ENCODE measurements at places on chromosomes 12 and 14.

DNA sequence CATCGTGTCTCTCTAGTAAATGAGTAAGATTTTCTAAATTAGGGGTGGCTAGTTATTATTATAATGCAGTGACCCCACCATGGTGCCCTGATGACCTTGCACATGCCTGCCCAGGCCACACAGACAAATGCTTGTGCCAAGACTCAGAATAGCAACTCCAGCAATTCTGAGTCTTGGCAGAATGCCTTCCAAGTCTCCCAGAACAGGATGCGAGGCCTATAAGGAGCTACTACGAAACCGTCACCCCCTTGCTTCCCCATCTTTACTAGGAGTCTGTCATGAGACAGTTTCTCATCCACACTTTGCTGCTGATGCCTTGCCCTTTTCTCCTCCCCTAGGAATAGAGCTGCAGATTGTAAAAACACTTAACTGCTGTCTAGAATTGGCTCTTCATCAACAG lies 559.9 kb downstream of the TRHDE start:
- DNase-seq, result no peak

DNA sequence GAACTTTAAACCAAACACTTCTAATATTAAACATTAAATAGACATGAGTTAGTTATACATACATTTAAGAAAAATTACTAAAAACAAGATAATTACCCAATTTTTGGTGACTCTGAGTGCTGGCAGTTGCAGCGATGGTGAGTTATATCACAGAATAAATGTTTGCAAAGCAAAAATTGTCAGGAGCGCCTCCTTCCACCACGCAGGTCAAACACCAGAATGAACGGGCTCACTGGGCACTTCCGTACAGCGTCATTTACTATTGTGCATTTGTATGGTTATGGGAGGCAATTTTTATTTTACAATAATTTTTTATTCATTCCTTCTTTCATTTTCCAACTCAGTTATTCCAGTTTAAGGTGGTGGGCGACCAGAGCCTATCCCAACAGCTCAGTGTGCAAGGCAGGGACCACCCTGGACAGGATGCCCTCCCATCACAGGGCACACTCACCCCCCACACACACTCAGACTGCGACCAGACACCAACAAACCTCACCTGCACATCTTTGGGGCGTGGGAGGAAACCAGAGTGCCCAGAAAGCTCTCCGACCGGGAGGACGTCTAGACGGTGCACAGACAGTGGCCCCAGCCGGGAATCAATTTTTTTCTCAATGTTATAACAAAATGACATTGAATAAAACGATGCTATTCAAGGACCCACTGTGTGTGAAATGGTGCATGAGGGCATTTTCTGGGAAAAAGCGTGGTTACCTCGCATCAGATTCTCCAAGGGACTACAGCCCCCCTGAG lies 67.2 kb downstream of the TESC start:
- DNase-seq, result no peak

GRCh38 chr14:60753264-60754119 lies 18.9 kb downstream of the MNAT1 start:
- peak; percentile 55 for DNase-seq

DNA sequence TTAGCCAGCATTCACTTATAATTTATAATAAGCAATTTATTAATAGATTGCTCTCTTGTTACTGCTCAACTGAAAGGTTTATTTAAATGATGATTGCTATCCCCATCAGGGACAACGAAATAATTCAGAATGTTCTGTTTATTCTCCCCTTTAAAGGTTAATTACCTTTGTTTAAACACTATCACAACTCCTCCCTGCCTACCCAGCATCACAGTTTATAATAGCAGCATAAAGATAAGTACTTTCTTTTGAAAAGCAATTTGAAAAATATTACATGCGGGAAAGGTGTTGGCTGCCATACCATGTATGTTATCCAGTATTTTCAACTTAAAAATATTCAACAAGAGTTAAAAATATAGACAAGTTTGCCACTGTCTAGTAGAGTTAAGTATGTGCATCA lies 30.6 kb downstream of the SCAF11 start:
- DNase-seq, result no peak

DNA sequence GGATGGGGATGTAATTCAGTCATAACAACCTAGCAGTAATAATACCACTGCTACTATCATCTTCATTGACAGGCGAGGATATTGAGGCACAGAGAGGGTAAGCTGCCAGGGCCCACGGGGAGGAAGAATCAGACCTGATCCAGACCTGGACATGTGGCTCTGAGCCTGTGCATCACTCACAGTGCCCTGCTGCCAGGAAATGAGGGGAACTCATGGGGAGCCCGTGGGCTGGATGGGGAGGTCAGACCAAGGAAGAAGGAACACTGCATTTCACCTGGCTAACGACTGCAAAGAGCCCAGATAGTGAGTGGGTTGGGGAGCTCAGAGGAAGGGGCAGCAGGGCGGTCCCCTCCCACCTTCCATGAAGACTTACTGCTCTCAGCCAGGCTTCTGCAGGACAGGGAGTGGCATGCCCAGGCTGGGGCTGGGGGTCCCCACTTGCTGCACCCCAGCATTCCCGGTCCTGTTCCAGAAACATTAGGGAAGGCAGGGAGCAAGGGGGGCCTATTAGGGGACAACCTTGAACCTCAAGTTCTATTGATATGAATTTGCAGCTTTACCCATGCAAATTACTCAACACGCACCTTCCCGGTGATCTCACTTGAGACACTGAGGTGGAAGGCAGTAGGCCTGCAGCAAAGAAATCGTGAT lies 37.7 kb downstream of the CALM1 start:
- DNase-seq, result no peak

DNA sequence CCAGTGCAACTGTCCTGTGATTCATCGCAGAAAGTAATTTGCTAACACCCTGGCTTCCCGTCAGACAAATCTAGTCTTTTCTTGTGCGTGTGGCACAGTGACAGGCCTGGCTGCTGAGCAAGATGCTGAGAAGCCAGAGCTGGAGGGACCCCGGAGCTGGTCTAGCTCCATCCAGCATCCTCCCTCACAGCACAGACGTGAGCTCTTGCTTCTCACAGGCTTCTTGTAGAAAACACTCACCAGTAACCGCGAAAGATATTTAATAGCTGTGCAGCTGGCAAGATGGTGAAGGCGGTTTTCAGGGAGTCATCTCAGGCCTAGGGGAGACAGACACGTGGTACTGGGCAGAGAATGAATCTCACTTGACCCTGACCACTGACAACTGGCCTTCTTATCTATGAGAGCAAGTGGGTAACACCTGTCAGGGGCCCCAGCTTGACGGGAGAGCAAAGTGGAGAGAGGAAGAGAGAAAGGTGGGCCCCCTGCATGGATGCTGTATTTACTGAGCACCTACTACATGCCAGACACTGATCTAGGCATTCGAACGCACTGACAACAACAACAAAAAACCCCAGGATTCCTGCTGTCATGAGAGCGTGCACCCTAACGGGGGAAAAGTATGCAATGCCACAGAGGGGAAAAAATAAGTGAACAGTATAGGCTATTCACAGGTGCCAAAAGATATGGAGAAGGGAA lies 63.3 kb downstream of the CCDC88C start:
- DNase-seq, result no peak

GRCh38 chr12:120757226-120757742 lies 31.7 kb downstream of the ACADS start:
- DNase-seq, result no peak

GRCh38 chr12:19039515-19039914 lies 90.0 kb upstream of the PLEKHA5 start:
- DNase-seq, result no peak

DNA sequence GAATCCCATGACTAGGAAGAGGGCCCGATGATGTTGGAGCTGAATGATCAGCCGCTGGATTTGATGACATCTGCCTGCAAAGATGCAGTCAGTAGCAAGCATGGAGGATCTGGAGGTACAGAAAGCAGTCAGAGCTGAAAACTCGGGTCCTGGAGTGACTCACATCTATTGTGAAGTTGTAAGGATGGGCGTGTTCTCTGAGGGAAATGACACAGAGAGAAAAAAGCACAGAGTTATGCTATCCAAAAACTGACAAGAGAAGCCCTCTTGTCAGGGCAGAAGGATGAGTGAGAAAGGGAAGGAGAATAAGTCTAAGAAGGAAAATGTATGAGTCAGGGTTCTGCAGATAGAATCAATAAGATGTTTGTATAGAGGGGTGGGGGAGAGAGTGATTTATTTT lies 380.4 kb upstream of the CCDC196 start:
- peak; percentile 32 for DNase-seq

- no peak for DNase-seq
Measured at GRCh38 chr12:9725213-9725870, 7.6 kb downstream of the CLECL1 start.

DNA sequence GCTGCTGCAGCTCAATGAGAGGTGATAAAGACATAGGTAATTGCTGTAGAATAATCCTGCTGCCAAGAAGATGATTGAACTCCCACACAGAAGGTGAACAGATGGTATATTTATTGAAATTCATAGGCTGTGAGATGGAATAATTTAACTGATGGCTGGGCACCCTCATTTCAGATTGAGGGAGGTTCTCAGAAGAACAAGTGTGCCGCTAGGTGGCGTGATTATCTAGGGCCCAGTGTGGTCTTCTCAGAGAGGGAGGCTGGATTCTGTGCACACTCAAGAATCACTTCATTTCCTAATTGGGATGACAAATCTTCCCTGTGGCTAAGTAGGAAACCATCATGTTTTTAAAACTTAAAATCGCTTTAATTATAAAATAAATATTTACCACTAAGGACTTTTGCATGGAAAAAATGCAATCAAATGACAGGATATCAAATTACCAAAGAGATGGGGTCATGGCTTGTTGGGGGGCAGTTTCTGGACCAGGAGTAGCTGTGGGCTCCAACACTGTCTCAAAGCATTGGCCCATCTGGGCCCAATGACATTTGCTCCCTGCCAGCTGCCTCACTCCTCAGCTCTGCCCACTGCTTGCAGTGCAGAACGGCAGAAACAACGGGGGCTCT lies 132.3 kb downstream of the SNAPC1 start:
- peak; percentile 31 for DNase-seq

DNA sequence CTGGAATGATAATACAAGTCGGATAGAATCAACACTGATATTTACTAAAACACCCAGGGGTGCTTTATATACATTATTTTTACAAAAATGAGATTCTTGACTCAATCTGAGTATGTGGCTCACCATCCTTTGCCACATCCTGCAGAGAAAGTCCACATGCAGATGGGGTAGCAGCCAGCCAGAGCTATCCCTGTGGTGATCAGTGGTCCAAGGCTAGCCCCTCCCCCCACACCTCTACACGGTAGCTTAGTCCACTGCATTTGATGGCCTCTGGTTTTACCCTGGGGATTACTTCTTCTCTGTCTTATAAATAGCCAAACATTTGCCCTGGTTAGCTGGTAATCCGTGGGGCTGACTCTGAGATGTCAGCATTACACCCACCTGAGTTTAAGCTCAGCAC lies 28.1 kb upstream of the TTC7B start:
- no peak for DNase-seq

All from fibroblast of skin of left quadriceps (primary cell).